Heart right ventricle (tissue), 16 donors: ENCODE measurements at places on chromosomes 2 and 18. TPM values are rescaled to one million over a fixed set of nuclear protein-coding genes. Genes with fewer than 3 reads are reported as not detected.
A peak's percentile ranks its signal among the peaks of the same experiment; 100 is the strongest.

DNA sequence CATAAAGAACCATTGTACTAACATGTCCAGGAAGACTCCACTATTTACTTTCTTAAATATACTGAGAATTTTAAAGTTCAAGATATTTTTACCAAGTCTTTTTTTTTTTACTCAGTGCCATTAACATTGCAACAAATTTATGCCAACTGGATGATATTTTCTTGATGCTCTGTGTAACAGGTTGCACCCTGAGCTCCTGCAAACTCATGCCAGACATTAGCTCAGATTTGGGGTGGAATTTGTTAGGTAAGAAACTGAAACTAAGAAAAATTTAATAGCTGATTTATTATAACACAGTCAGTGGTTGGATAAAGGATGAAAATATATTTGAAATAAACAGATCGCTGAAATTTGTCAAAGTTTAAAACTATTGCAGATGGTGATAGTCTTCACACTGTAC, 228.6 kb upstream of the SPHKAP start:
- no peak for DNase-seq

- peak; percentile 40 for DNase-seq
Observed at GRCh38 chr18:77127769-77128671, 4.6 kb downstream of the MBP start.

GRCh38 chr2:111219285-111219684, 98.6 kb downstream of the BCL2L11 start:
- no peak for DNase-seq

The UCN gene
- total RNA-seq, result 0.87 TPM

DNA sequence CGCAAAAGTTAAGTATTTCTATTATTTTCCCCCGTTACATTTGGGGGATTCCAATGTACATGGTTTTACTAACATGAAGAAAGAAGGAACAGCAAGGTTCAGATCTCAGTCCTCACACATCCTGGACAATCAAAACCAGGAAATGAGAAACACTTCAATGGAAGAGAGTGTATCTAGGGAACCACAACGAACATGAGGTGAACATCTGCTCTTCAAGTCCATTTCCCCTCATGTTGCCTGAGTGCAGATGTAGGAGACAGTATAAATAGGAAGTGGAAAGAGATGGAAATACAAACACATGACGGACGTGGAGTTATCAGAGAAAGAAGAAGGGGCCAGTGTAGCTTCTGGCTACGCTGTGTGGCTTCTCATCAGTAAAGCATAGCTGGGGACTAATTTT, 52.6 kb downstream of the CHN1 start:
- no peak for DNase-seq

DNA sequence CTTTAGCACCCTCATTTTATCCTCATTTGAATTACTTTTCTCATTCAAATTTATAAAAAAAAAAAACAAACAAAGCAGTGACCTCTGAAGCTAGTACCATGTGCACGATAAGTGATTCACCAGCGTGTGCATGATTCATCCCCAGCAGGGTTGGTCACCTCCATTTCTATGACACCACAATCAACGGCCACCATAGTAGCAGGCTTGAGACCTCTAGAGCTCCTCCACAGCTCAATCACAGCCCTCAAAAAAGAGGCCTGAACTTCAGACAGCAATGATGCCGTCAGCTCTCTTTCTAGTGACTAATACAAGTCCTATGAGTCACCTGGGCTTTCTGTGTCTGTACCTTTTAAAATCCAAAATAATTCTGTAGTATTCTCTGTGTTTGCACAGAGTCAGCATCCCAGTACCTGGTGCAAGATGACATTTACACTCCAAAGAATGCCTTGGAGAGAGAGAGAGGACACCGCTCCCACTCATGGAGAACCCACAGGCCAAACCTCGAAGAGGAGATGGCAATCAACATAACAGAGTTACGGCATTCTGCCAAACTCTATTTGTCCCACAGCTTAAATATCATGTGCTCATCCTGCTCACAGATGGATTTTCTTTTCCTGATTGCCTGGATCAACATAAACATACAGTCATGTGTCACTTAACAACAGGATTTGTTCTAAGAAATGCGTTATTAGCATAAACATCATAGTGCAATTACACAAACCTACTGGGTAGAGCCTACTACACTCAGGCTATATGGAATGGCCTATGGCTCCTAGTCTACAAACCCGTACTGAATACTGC, 58.7 kb downstream of the L3MBTL4 start:
- DNase-seq, result no peak

DNA sequence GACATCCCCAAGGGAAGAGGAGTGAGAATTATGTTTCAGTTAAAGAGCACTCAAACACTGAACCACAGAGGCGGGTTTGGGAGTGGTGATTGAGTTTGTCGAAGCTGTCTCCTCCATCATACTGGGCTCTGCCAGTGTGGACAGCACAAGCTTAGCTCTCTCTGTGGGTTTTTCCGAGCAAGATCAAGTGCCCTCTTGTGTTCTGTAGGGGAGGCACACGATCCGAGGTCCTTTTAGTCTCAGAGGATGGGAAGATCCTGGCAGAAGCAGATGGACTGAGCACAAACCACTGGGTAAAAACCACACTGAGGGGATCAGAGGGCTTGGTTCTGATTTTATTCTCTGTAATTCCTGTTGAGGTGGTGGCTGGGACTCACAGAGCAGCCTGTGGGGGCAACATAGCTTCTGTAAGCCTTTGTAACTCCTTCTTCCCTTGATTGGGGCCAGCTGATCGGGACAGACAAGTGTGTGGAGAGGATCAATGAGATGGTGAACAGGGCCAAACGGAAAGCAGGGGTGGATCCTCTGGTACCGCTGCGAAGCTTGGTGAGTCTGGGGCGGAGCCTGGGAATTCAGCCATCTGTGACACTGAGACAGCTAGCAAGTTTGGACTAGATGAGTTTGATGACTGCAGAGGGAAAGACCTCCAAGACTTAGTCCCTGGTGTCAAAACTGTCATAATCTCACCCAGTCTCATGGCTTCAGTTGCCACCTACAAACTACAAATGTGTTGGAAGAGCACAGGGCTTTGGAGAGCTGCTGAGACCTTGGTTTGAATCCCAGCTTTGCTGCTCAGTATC, 2.0 kb downstream of the NAGK start:
- DNase-seq, result no peak

The TGOLN2 gene
- 66.4 TPM for total RNA-seq

The DSC1 gene
- total RNA-seq, result 9.1 TPM

DNA sequence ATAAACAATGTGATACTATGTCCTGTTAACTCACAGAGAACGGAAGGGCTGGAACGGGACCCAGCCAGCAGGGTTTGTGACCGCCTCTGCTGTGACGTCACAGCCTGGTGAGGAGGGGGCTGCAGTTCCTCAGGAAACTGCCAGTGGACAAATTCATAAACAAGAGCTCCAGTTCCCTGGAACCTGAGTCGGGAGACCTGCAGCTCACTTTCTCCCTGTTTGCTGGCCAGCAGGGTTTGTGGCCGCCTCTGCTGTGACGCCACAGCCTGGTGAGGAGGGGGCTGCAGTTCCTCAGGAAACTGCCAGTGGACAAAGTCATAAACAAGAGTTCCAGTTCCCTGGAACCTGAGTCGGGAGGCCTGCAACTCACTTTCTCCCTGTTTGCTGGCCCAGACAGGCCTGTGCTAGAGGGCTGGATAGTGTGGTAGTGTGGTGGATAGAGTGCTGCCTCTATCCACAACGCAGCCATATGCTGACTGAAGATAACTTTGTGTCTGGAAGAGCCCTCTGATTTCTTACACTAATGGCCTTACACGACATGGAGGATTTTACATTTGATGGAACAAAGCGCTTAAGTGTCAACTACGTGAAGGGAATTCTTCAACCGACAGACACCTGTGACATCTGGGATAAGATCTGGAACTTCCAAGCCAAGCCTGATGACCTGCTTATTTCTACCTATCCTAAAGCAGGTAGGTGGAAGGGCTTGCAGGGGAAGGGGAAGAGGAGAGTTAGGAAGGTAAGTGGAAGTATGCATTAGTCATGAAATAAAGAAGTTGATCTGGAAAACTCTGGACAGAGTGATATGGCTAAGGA, at the start of gene SULT1C4:
TSS of gene SULT1C4 (plus strand) at position 140 of the 816 bp plus-strand sequence. CDS start at position 524, 384 bp downstream.
- peak; percentile 73 for DNase-seq
